Stimulated activated CD4-positive, alpha-beta T cell treated with anti-CD3 and anti-CD28 coated beads, Interleukin-12 subunit alpha, Interleukin-12 subunit beta, amount 100 ng/mL, for 24 hours (primary cell): ENCODE measurements at places on chromosomes 16 and 17.

DNA sequence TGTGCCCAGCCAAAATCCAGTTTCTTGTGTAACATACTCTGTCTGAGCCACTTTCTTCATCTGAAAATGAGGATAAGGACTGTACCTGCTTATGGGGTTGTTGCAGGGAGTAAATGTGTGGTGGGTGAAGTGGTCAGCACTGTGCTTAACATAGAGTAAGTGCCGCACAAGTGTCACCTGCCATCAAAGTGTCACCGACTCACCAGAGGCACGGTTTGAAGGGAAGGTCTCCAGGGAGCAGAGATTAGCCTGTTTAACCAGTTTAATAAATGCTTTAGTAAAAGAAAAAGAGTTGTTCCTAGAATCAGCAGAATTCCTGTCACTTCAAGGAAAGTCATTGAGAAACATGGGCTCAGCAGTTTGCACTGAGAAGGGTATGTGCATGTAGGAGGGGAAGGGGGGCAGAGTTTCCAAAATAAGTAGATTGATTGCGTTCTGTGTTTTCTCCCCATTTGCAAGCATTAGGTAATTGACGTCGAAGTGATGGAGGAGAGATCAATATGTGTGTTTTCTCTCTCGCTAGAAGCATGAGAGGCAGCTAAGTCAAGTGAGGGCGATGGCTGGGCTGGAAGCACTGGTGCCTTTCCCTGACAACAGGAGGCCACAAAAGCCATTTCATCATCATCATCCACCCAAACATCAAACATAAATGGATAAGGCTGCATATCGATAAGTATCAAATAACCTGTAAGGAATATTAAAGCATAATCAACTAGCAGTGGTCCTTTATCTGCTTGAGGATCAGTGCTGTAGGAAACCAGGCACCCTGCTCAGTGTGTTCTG, 19.1 kb downstream of the FAM20A start:
- no peak for DNase-seq

GRCh38 chr17:78544881-78545755, 32.1 kb downstream of the DNAH17 start:
- no peak for DNase-seq

DNA sequence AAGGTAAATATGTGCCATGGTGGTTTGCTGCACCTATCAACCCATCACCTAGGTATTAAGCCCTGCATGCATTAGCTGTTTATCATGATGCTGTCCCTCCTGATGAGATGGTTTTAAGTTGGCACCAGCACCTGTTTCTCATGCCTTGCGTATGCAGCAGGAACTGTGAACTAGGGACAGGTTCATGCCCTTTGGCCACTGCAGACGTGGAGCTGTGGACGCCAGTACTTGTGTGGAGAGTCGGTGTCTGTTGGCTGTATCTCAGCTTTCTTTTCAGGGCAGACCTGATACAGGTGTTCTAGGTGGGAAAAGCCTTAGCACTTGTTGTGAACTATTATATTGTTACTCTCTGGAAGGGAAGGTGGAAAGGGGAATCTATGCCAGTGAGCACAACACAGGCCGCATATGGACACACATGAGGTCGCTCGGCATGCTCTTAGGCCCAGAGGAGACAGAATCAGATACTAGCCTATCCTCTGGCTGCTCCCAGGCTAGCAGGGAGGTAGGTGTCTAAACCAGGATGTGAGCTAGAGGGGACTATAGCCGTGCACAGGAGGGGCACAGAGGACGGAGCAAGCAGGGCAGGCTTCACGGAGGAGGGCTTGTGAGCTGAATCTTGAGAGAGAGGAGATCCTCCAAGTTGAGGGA, 22.5 kb downstream of the MSI2 start:
- DNase-seq = no peak

- peak; percentile 46 for DNase-seq
Measured at GRCh38 chr16:19294156-19294649, 8.7 kb downstream of the CLEC19A start.

DNA sequence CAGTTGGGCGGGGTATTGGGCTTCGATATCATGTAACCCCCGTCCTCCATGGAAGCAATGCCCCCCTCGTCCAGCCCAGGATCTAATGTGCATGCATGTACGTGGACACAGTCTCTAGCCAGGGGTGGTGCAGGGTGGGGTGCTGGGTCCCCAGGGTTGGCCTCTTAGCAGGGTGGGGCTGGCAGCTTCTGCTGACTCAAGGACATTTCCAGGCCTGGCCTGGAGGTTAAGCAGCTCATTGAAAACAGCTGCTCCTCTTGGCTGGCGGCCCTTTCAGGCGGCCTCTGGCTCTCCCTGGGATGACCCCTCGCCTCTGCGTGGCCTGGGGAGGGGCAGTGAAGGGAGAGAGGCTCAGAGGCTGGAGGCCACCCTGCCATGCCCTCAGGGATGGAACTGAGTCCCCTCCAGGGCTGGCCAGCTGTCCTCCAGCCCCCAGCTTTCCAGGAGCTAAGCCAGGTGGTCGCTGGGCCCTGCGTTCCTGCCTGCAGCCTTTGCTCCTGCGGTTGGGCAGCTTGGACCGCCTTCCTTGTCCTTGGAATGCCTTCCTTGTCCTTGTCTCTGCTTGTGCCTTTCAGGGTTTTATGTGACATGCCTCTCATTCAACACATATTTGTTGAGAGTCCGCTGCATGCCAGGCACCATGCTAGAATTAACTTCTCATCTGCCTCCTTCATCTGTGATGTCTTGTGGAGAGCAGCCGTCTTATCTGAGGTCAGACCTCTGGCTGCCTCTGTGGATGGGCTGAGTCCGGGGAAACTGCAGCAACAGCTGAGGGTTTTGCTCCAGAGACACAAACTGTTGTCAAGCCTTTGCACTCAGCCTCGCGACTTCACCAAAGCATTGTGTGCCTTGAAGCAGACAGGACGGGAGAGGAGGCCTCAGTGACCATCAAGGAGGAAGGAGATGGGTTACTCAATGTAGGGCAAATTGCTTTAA, 26.6 kb downstream of the MRC2 start:
- no peak for DNase-seq

DNA sequence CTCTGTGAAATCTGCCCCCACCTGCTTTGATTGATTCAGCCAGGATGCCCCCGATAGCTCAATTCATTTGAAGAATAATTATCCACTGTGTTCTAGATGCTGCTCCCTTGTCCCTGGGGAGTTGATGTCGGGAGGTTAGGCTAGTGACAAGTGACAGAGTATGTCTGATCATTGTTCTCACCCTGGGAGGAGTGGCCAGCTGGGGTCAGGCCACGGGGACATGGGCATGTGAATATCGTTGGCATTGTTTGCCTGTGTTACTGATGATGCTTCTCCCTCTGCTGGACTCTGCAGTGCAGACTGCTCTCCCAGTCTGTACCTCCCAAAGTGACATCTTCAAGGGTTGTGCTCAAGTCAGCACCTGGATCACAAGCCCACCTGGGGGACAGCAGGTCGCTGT, 89.9 kb upstream of the C16orf82 start:
- DNase-seq = no peak

DNA sequence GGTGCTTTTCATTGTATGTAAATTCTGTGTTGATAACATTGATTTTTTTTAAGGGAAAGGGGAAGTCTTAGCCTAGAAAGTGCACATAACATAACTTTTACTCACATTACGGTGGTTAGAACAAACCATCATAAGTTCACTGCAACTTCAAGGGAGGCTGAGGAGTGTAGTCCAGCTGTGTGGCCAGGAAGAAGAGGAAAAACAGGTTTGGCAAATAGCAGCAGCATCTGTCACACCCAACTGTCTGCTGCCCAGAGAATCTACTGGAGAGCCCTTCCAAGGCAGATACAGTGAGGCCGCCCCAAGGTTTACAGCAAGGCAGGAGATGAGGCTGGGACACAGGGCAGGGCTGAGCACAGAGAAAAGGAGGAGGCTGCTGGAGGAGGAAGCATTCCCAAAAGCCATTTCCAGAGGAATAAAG, 60.6 kb downstream of the AIPL1 start:
- no peak for DNase-seq

GRCh38 chr16:50276801-50277555, 10.6 kb downstream of the ADCY7 start:
- DNase-seq = no peak

DNA sequence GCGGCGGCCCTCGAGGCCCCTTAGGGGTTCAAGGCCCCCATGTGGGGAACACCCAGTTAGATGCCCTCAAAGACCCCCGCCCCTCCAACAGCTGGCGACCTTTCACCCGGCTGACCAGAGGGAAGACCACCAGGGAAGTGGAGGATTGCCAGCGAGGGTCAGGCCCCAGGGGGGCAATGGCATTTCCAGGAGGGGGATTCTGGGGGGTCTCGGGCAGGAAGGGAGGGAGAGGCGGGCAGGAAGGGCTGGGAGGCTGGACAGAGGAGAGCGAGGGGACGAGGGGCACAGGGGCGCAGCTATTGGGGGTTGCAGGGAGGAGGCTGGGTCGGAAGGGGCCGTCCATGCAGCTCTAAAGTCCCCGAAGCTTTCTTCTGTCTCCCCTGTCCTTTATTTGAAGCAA, 139.5 kb downstream of the C16orf95 start:
- no peak for DNase-seq

- no peak for DNase-seq
Measured at GRCh38 chr17:57979076-57979475, 9.0 kb downstream of the VEZF1 start.

GRCh38 chr16:80824623-80825364, 20.4 kb upstream of the CDYL2 start:
- no peak for DNase-seq

DNA sequence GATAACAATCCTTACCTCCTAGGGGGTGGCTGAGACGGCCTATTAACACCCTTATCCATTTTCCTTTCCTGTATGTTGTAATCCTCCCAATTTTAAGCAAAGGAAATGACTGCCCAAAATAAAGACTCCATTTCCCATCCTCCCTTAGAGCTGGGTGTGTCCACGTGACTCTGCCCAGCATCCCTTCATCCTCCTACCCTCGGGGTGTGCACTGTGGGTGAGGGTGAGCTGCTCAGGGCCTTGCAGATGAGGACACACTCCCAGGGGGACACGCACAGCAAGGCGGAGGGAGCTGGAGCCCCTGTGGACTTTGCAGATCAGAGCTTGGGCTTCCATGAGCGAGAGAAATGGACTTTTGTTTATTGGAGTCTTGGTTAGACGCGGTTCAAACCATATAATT, 186.8 kb downstream of the IRF8 start:
- no peak for DNase-seq

DNA sequence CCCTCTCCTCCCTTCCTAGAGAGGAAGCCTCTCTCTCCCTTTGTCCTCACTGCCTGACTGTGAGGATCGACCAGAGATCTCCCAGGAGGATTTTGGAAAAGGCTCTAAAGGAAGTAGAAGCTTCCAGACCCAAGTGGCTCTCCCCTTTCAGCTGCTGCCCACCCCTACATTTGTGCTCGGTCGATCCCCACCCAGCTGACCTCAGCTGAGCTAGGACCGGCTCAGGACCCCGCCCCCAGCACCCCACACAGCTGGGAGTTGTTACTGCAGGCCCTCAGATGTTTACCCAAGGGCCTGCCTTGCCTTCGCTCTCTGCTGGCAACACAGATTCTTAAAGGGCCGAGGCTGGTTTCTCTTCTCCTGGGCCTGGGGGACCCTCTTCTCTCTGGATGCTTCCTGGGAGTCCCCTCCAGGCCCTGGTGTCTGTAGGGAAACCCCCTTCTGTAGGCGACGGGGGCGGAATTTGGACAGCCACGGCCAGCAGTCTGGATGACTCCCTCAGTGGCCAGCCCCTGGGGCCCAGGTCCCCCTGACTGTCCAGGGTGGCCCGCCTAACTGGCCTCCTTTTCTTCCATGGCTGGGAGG, 26.9 kb upstream of the TIMP2 start:
- DNase-seq = no peak

DNA sequence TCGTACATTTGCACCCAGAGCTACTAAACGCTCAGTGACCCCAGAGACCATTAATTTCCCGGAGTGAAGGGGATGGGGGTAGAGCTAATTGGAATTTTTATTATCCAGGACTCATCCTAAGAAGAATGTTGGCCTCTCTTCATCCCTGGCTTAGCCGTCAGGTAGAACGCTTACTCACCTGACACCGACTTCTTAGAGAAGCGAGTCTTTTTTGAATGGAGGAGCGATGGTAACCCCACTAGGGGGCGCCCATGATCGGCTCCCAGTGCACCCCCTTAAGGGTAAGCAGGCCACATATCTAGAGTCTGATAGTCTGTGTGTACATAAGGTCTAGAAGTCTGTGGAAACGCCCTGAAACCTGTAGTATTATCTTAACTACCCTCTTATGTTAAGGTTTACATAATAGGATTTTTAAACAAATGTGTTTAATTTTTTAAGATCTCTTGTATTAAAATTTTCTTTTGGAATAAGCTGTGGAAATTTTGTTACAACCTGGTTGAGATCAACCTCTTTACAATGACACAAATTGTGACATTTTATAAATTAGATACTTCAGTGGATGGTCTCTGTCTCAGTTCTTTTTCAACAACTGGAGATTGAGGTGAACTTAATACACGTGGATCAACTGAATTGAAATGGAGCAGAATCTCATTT, 229.8 kb downstream of the CPPED1 start:
- DNase-seq = peak; percentile 63

GRCh38 chr17:10598621-10599020, 49.2 kb upstream of the MYH2 start:
- no peak for DNase-seq

GRCh38 chr16:85820604-85821372, 21.3 kb downstream of the COX4I1 start:
- no peak for DNase-seq

DNA sequence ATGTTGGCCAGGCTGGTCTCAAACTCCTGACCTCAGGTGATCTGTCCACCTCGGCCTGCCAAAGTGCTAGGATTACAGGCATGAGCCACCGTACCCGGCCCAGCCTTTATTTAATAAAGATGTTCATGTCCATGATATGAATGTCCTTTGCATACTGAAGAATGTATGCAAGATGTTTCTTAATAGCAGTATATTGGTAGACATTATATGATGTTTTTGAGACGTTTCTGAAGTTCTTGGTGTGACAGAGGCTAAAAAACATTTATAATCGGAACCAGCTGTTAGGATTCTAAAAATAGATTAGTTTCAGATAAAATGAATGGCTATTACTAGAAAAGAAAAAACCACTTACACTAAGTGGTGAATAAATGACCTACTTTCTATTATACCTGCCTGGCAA, 11.8 kb downstream of the PDZD9 start:
- no peak for DNase-seq

DNA sequence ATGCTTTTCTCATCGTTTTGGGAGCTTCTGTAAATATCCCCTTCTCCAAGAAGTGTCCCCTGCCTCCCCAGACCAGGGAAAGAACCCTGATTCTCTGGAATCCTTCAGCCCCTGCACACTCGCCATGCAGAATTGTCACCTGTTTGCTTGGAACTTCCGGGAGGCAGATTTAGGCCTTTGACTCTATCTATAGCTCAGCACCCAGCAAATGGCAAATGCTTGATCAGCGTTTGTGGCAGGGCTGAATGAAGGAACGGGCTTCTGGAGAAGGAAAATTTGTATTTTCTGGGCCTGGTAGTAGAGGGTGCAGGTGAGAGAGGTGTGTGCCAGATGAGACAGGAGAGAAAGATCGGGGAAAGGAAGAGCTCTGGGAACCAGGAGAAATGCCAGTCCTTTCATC, 18.3 kb upstream of the CACNG4 start:
- DNase-seq = no peak

- DNase-seq = peak; percentile 31
Measured at GRCh38 chr17:58630883-58631522, 60.8 kb downstream of the TEX14 start.
